ENCODE measurements at places on chromosomes 3 and 15.

GRCh38 chr3:52842424-52842823, 7.6 kb upstream of the MUSTN1 start:
- DNase-seq = no peak

GRCh38 chr3:127101411-127102187, 91.3 kb upstream of the PRR23E start:
- DNase-seq = no peak

DNA sequence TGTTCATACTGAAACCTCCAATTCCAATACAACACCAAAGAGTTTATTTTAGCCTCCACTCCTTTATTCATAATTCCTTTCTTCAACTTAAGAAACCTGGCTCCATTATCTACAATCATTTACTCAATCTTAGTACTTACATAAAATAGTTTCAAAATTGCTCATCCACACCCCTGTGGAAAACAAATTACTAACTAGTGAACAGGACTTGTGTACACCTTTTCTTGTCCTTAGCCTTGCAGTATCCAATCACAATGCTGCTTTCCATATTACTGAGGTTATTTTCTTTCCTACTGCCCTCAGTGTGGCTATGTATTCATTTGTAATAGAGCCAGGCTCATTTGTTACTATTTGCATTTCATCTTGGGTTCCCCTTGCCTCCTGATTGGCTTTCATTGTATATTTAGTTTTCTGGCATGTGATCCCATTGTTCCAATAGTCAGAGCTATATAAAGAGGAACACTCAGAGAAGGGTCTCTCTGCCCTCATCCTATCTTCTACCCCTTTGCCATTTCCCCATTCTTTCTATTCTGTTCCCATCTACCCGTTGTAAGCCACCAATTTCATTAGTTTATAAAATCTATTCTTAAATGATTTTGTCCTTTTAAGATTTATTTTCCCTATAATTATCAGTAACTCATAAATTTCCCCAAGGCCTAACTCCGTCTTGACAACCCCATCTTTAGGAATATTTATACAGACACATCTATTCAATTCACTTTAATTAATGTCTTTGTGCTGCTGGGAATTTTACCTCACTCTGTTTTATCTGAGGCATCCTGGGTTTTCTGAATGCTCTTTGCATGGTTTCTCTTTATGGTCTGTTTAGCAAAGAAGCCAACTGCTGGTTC, 67.9 kb upstream of the RBP1 start:
- no peak for DNase-seq

DNA sequence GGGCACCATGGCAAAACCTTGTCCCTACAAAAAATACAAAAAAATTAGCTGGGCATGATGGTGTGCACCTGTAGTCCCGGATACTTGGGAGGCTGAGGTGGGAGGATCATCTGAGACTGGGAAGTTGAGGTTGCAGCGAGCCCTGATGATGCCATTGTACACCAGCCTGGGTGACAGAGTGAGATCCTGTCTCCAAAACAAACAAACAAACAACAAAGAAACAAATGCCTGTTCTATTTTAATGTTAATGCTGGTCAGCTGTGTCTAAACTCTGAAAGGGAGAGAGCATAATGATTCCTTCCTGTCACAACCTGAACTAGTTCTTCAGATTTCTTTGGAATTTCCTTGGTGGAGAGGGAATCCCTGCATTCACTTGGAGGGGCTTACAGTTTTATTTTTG, 413.0 kb upstream of the TBL1XR1 start:
- DNase-seq = no peak

GRCh38 chr15:48794697-48795134, 16.2 kb downstream of the CEP152 start:
- DNase-seq = no peak

DNA sequence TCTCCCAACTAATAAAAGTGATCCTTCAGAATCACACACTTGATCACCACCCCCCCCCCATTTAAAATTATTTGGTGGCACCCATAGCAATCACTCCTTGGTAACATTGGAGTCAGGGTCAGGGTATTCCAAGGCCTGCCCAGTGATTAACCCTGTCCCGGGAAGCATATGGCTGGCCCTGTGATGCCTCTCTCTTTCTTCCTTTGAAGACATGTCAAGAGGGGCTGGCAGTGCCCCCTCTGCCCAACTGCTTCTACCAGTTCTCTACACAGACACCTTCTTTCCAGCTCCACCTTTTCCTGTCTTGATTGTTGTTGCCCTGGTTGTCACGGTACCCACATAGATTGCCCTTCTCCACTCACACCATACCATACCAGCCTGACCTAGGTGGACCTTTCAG, 30.9 kb upstream of the MANF start:
- no peak for DNase-seq

DNA sequence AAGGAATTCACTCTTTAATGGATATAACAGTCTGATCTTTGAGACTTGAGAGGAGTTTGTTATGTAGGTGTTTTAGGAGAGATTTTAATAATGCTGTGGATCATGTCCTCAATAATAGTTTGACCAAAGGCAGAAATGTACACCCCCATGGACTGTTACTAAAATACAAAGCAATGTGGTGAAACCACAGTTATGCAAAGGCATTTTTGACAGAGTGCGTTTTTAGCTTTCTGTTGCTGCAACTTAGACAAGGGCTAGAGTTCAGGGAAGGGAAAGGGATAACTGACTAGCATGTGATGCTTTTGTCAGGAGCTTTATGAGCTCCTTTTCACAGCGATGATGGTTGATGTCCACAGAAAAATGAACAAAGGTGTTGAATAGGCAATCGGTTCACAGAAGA, 3.6 kb upstream of the STARD5 start:
- no peak for DNase-seq

DNA sequence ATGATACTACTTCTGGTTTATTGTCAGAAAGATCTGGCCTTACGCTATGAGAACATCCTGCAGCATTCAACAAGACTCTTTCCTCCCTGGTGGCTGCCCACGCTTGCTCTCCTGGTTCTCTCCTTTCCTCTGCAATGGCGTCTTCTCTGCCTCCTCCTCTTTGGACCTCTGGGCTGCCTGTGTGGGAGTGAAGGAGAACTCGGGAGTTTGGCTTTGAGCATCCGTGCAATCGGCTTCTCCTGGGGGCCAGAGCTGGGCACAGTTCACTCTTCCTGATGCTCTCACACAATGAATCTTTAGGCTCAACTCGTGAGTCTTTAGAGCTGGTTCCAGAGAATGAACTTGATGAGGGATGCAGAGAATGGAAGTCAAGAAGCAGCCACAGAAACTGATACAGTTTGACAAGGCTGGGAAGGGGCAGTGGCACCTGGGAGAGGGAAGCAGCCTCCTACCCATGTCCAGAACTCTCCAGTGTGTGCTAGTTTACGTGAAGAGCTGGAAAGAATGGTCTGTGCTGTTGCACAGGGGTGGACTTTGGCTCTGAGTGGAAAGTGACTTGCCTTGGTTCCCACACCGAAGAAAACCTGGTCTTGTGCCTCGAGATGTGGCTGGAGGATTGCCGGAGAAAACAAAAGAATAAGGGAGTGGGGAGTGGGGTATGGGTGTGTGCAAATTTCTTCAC, 37.9 kb downstream of the RPLP1 start:
- no peak for DNase-seq

GRCh38 chr15:64232400-64232799, 69.6 kb upstream of the PPIB start:
- no peak for DNase-seq
